Activated naive CD4-positive, alpha-beta T cell treated with anti-CD3 and anti-CD28 coated beads for 36 hours (primary cell): ENCODE measurements at places on chromosomes 12 and 14. TPM values are rescaled to one million over a fixed set of nuclear protein-coding genes. Genes with fewer than 3 reads are reported as not detected.

GRCh38 chr12:97951239-97951638, 488.6 kb downstream of the RMST start:
- no peak overlapping the region for H3K27ac ChIP-seq
- no peaks in the 10 kb centered on the region for H3K36me3 ChIP-seq
- no peak overlapping the region for H3K4me3 ChIP-seq
- no peak for DNase-seq

DNA sequence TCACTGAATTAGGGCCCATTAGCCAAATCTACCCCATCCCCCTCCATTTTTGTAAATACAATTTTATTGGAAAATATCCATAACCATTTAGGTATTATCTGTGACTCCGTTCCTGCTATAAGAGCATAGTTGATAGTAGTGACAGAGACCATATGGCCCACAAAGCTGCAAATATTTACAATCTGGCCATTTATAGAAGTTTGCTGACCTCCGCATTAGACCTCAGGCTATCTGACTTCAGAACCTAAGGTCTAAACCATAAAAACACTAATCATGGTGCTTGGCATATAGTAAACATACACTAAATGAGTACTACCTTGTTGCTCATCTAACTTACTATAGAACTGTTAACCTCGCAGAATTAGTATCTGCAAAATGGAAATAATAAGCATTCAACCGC, 124.8 kb downstream of the NPAS3 start:
- H3K36me3 ChIP-seq = no peaks in the 10 kb centered on the region
- no peak for DNase-seq
- no peaks in the 10 kb centered on the region for H3K27me3 ChIP-seq
- H3K4me3 ChIP-seq = no peak overlapping the region
- H3K27ac ChIP-seq = no peak overlapping the region

The CDK2 gene
- total RNA-seq = 126 TPM

DNA sequence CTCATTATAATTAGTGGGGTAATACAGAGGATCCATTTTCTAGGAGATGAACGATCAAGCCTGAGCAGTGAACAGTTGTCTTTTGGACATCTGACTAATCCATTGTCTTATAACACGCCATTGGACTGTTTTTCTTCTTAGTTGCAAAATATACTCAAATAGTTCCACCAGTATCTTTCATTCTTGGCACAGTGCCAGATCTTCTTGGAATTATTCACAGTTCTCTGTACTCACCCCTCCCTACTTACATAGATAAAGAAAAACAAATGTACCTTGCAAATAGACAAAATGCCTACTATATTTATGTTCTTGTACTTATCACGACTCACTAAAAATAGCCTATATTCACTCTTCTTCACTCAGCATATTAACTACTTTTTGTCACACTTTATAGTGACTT, 3.8 kb downstream of the CBLN3 start:
- H3K36me3 ChIP-seq = no peaks in the 10 kb centered on the region
- no peaks in the 10 kb centered on the region for H3K27me3 ChIP-seq
- no peak for DNase-seq
- H3K4me3 ChIP-seq = no peak overlapping the region

DNA sequence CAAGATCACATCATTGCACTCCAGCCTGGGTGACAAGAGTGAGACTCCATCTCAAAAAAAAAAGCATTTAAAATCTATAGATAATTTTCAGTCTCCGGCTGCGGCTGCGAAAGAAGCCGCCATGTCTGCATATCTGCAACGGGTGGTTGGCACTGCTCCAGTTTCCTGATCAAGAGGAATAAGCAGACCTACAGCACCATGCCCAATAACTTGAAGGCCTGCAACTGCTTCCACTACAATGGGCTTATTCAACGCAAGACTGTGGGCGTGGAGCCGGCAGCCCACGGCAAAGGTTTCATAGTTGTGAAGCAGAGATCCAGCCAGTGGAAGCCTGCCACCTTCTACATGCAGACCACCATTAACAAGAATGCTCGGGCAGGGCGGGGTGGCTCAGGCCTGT, 30.6 kb upstream of the EID3 start:
- H3K4me3 ChIP-seq = no peak overlapping the region
- no peaks in the 10 kb centered on the region for H3K36me3 ChIP-seq
- H3K27ac ChIP-seq = no peak overlapping the region

DNA sequence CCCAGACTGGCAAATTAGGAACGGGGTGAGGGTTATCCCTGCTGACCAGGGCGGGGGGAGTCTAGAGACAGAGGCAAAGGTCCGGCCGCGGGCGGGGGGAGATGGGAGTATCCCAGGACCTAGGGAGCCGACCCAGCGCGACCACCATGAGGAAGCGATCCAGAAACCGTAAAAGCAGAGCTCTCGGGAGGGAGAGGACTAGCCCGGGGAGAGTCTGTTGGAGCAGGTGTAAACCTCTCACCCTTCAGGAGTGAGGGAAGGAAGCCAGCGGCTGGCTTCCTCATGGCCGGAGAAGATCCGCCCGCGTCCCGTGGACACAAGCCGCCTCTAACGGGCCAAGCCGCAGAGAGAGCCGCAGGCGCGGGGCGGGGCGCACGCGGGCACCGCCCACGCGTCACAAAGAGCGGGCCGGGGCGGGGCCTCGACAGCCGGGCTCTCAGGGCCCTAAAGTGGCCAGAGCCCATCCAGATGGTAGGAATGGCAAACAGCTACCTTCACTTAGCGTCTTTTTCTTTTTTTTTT, at the start of gene ACRBP:
Gene ACRBP, minus strand, starts transcription at position 350 of the 522 bp plus-strand sequence. Its CDS starts 66 bp downstream, at position 284.
- peak within 1 kb of the TSS; percentile 72 for H3K4me3 ChIP-seq
- H3K27ac ChIP-seq = no peak within 1 kb of the TSS
- peaks cover 10% of the 10 kb centered on the region for H3K36me3 ChIP-seq
- H3K4me1 ChIP-seq = peaks cover 6% of the 10 kb centered on the region
